ENCODE measurements at places on chromosomes 2 and 18. TPM values are rescaled to one million over a fixed set of nuclear protein-coding genes. Genes with fewer than 3 reads are reported as not detected.
A peak's percentile ranks its signal among the peaks of the same experiment; 100 is the strongest.

GRCh38 chr2:2238726-2239269 lies 92.3 kb downstream of the MYT1L start:
- no peaks in the 10 kb centered on the region for H3K36me3 ChIP-seq
- no peaks in the 10 kb centered on the region for H3K4me1 ChIP-seq
- no peak overlapping the region for H3K27ac ChIP-seq
- H3K27me3 ChIP-seq, result peaks cover 8% of the 10 kb centered on the region
- no peak overlapping the region for H3K4me3 ChIP-seq

Gene ADRA2B
- not detected for total RNA-seq

GRCh38 chr2:86562485-86562921 lies 740 bp downstream of the CHMP3 start:
- H3K4me3 ChIP-seq, result peak overlapping the region; percentile 86
- peaks cover 25% of the 10 kb centered on the region for H3K4me1 ChIP-seq
- peak overlapping the region; percentile 98 for H3K27ac ChIP-seq
- no peaks in the 10 kb centered on the region for H3K27me3 ChIP-seq

GRCh38 chr2:207939342-207940108 lies 85.8 kb downstream of the PLEKHM3 start:
- peaks cover 6% of the 10 kb centered on the region for H3K36me3 ChIP-seq
- DNase-seq, result no peak
- no peak overlapping the region for H3K27ac ChIP-seq
- no peaks in the 10 kb centered on the region for H3K4me1 ChIP-seq

GRCh38 chr2:210302326-210302725 lies 12.6 kb downstream of the MYL1 start:
- H3K4me3 ChIP-seq, result no peak overlapping the region
- H3K4me1 ChIP-seq, result no peaks in the 10 kb centered on the region
- no peak for DNase-seq
- no peaks in the 10 kb centered on the region for H3K27me3 ChIP-seq
- no peaks in the 10 kb centered on the region for H3K36me3 ChIP-seq

Gene ABCA12
- total RNA-seq, result not detected

GRCh38 chr2:170851635-170852034 lies 34.9 kb downstream of the GAD1 start:
- H3K36me3 ChIP-seq, result no peaks in the 10 kb centered on the region
- H3K27me3 ChIP-seq, result no peaks in the 10 kb centered on the region
- no peak for DNase-seq
- no peak overlapping the region for H3K4me3 ChIP-seq
- H3K27ac ChIP-seq, result no peak overlapping the region

Gene SPHKAP
- total RNA-seq, result not detected

Gene SIX3
- total RNA-seq, result not detected

GRCh38 chr2:112031473-112032223 lies 23.4 kb upstream of the TMEM87B start:
- no peaks in the 10 kb centered on the region for H3K4me1 ChIP-seq
- no peaks in the 10 kb centered on the region for H3K36me3 ChIP-seq
- H3K4me3 ChIP-seq, result no peak overlapping the region

Gene TUBA3E
- total RNA-seq, result not detected

DNA sequence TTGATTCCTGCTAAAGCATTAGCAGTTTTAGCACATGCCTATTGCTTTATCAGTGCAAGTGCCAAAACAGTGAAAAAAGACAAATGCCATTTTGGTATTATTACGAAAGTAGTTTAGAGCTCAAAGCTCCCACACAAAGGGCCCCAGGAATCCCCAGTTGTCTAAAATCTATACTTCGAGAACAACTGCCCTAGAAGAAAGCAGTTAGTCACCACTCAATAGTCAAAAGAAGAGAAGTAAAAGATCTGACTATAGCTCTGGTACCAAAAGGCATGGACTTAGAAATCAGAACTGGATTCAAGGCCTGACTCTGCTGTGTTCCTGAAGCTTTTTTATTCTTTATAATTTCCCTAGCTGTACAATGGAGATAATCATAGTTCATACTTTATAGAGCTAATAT lies 21.8 kb downstream of the SCN3A start:
- H3K4me1 ChIP-seq, result no peaks in the 10 kb centered on the region
- H3K27me3 ChIP-seq, result no peaks in the 10 kb centered on the region
- no peak overlapping the region for H3K27ac ChIP-seq

GRCh38 chr2:36128359-36128758 lies 227.2 kb upstream of the CRIM1 start:
- DNase-seq, result no peak
- peaks cover 6% of the 10 kb centered on the region for H3K4me1 ChIP-seq
- H3K36me3 ChIP-seq, result no peaks in the 10 kb centered on the region
- no peak overlapping the region for H3K4me3 ChIP-seq
- peaks cover 7% of the 10 kb centered on the region for H3K27me3 ChIP-seq

DNA sequence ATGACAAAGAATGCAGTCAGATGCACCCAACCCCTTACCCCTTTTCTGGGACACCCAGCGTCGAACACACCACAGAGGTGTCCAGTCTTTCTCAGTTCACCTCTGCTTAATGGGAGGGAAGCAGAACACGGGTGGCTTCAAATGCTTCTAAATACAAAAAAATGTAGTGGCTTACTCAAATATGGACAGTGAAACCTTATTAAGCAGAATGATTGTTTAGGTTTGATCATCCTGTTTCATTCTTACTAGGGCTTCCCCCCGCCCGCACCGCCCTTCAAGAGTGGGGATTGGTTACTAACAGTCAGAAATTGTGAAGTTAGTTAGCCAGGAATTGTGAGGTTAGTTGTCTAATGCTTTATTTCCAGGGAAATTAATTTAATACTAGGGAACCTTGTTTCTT lies 21.6 kb downstream of the ATG16L1 start:
- peaks cover 44% of the 10 kb centered on the region for H3K4me1 ChIP-seq
- no peaks in the 10 kb centered on the region for H3K27me3 ChIP-seq
- H3K36me3 ChIP-seq, result peaks cover 50% of the 10 kb centered on the region
- no peak for DNase-seq
- no peak overlapping the region for H3K4me3 ChIP-seq

DNA sequence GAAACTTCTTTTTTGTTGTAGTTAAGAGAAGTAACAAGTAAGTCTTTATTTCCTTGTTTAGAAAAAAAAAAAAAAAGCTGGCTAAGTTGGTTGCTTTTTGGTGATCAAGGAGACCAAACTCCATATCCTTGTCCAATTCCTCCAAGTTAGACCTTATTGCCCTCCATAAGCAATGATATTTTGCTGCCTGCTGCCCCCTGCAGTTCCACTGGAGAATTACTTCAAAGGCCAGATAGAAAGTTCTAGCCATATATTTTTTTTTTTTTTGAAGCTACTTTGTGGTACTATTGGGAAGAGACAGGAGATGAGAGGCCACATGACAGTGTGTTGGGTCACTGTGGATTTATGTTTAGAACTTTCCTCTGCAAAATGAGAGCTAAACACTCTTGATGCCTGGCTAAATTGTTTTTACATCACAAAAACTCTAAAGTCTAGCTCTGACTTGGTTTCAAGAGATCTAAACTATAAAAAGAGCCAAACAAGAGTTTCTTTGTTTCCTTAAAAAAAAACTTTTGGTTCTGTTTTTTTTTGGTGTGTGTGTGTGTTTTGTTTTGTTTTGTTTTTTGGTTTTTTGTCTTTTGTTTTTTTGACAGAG lies 80.7 kb upstream of the RASGRP3 start:
- H3K36me3 ChIP-seq, result no peaks in the 10 kb centered on the region
- no peak overlapping the region for H3K4me3 ChIP-seq
- H3K27ac ChIP-seq, result no peak overlapping the region
- no peaks in the 10 kb centered on the region for H3K4me1 ChIP-seq

DNA sequence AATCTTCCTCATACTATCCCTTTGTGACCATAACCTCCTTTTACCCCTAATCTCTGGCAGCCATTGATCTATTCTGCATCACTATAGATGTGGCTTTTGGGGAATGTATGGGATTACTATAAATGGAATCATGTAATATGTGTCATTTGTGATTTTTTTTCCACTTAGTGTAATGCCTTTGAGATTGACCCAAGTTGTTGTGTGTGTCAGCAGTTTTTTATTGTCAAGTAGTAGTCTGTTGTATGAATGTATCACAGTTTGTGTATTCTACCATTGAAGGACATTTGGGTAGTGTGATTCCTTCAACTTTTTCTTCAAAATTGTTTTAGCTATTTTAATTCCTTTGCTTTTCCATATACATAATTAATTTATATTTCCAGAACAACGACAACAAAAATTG lies 18.6 kb downstream of the VRK2 start:
- H3K27ac ChIP-seq, result no peak overlapping the region
- peaks cover 7% of the 10 kb centered on the region for H3K36me3 ChIP-seq
- DNase-seq, result no peak
- no peak overlapping the region for H3K4me3 ChIP-seq
- H3K27me3 ChIP-seq, result no peaks in the 10 kb centered on the region

- no peak for DNase-seq
- H3K27ac ChIP-seq, result peak overlapping the region; percentile 93
- H3K4me1 ChIP-seq, result peaks cover 53% of the 10 kb centered on the region
- peak overlapping the region; percentile 100 for H3K4me3 ChIP-seq
- H3K36me3 ChIP-seq, result peaks cover 23% of the 10 kb centered on the region
Observed at GRCh38 chr2:152718909-152719645, 657 bp downstream of the ARL6IP6 start.

DNA sequence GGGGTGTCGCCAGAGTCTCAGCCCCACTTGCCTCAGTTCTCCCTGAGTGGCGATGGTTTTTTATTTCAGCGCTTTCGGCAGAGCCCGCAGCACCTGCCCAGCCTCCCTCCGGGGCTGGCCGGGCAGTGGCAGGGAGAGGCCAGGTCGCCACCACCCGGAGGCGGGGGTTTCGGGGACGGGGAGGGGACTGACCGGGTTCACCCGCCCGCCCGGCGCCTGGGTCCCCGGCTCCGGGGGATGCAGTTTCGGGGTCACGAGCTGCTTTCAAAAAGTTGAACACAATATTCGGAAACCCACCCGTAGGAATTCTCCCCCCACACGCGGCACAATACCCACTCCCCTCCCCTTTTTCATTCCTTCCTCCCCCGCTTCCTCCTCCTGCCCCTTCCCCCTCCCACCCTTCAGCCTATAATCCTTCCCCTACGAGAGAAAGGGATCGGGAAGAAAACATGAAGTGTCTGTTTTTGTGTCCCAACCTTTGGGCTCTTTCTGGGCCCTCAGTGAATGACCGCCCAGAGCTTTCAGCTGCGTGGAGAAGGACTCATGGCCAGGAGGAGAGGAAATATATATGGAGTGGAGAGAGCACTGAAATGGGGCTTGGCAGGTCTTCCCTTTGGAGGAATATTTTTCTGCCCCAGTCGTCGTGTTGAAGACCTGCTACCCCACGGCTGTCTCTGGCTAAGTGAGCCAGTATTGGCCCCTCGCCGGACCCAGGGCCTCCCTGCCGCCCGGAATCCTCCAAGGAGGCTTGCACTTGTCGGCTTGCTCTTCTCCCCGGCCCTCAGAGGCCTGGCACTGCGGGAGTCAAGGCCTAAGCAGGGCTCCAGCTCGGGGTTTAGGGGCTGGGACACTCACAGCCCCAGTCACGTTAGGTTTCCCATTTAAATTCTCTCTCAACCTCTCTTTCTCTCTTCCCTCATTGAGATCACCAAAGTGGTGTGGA lies 2.1 kb upstream of the SIX3 start:
- peaks cover 10% of the 10 kb centered on the region for H3K4me1 ChIP-seq
- no peaks in the 10 kb centered on the region for H3K36me3 ChIP-seq
- H3K27me3 ChIP-seq, result peaks cover 48% of the 10 kb centered on the region
- H3K4me3 ChIP-seq, result no peak overlapping the region
- DNase-seq, result peak; percentile 54
- H3K27ac ChIP-seq, result no peak overlapping the region

- H3K4me3 ChIP-seq, result no peak overlapping the region
- H3K27ac ChIP-seq, result no peak overlapping the region
- H3K36me3 ChIP-seq, result no peaks in the 10 kb centered on the region
- no peak for DNase-seq
Observed at GRCh38 chr2:233480490-233481202, 85.9 kb downstream of the USP40 start.

DNA sequence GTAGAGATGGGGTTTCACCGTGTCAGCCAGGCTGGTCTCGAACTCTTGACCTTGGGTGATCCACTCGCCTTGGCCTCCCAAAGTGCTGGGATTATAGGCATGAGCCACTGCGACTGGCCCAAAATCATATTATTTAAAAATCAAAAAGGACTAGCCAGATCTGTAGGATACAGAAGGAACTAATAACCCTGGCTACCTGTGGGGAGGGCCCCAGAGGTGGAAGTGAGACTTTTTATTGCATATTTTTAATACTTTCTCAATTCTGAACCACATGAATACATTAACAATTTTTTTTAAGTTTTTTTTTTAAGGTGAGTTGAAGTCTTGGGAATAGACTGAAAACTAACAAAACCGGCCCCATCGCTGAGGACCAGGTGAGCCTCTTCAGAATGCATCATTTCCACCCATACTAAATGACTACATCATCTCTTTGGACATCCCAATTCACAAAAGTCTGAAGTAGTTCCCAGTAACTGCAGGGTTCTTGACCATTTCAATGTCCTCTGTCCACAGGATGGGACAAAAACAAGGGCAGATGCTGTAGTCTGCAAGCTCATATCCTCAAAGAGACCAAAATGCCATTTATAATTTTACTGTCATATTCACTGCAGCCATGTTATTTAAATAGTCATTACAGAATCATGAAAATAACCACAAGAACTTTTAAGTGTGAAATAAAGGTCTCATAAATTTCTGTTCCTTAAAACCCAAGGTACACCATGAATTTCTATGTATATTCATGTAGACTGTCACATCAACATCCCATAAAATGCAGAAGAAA lies 21.4 kb downstream of the RPL31 start:
- no peaks in the 10 kb centered on the region for H3K27me3 ChIP-seq
- DNase-seq, result peak; percentile 12
- H3K27ac ChIP-seq, result no peak overlapping the region
- no peak overlapping the region for H3K4me3 ChIP-seq

Gene LIMS1
- 44.7 TPM for total RNA-seq

DNA sequence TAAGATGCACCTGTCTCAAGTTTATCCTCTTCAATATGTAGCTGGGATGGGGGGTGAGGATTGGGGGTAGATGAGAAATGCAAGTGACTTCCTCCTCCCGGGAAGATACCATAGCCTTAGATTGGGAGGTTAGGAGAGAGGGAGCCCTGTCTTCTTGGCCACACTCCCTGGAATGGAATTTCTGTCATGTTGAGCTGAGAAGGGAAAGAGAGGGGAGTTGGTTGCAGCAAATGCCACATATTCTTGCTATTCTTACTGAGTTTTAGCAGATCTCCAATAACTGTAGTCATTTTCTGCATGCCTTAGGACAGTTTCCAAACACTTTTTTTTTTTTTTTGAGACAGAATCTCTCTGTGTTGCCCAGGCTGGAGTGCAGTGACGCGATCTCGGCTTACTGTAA lies 35.9 kb downstream of the TAF4B start:
- no peaks in the 10 kb centered on the region for H3K36me3 ChIP-seq
- H3K4me1 ChIP-seq, result no peaks in the 10 kb centered on the region
- H3K27ac ChIP-seq, result no peak overlapping the region
- no peak for DNase-seq
- no peaks in the 10 kb centered on the region for H3K27me3 ChIP-seq

- no peak overlapping the region for H3K27ac ChIP-seq
- no peaks in the 10 kb centered on the region for H3K36me3 ChIP-seq
- DNase-seq, result no peak
- no peaks in the 10 kb centered on the region for H3K27me3 ChIP-seq
- peaks cover 7% of the 10 kb centered on the region for H3K4me1 ChIP-seq
Observed at GRCh38 chr2:218075975-218076811, 7.1 kb downstream of the RUFY4 start.

Gene CNDP1
- 0.57 TPM for total RNA-seq

Gene LYPD6
- total RNA-seq, result not detected

Gene QPCT
- total RNA-seq, result 0.33 TPM

Gene REG1B
- not detected for total RNA-seq
